ENCODE measurements at places on chromosomes 2 and 18. TPM values are rescaled to one million over a fixed set of nuclear protein-coding genes. Genes with fewer than 3 reads are reported as not detected.

The LRRTM1 gene
- total RNA-seq, result not detected

The C2orf66 gene
- 0.06 TPM for total RNA-seq

The ABCG5 gene
- total RNA-seq, result not detected

The SLC8A1 gene
- 1.9 TPM for total RNA-seq

The RIT2 gene
- not detected for total RNA-seq

The CNDP2 gene
- total RNA-seq, result 165 TPM

The SCN1A gene
- not detected for total RNA-seq

The CRIM1 gene
- total RNA-seq, result 681 TPM

The GALNT14 gene
- total RNA-seq, result 0.13 TPM

The HOXD12 gene
- not detected for total RNA-seq

The PKDCC gene
- 0.81 TPM for total RNA-seq

The FSHR gene
- total RNA-seq, result not detected

The SLC4A3 gene
- 0.25 TPM for total RNA-seq

The MGAT4A gene
- total RNA-seq, result 25.7 TPM

The PDE11A gene
- under 0.01 TPM for total RNA-seq

The TMEM37 gene
- total RNA-seq, result 0.49 TPM

The ERCC3 gene
- total RNA-seq, result 46.8 TPM

The PPM1B gene
- total RNA-seq, result 13.8 TPM

The TRAPPC8 gene
- total RNA-seq, result 68.9 TPM

The IL1F10 gene
- not detected for total RNA-seq

The SP5 gene
- total RNA-seq, result not detected

The MAB21L4 gene
- total RNA-seq, result not detected

The MOGAT1 gene
- not detected for total RNA-seq

The RAB27B gene
- total RNA-seq, result not detected

The CEP76 gene
- total RNA-seq, result 12.5 TPM

The MATN3 gene
- total RNA-seq, result 1.0 TPM
